ENCODE measurements at places on chromosomes 1 and 21. TPM values are rescaled to one million over a fixed set of nuclear protein-coding genes. Genes with fewer than 3 reads are reported as not detected.

The NHLH1 gene
- total RNA-seq: 0.09 TPM

The SEC16B gene
- total RNA-seq: 1.5 TPM

The TNFRSF14 gene
- total RNA-seq: 127 TPM

The SYDE2 gene
- total RNA-seq: 18.3 TPM

The KLHDC7A gene
- total RNA-seq: 1.3 TPM

The CBR3 gene
- 0.23 TPM for total RNA-seq

The RBBP5 gene
- 12.1 TPM for total RNA-seq

The NRIP1 gene
- total RNA-seq: 29.5 TPM

The CRB1 gene
- 0.48 TPM for total RNA-seq

DNA sequence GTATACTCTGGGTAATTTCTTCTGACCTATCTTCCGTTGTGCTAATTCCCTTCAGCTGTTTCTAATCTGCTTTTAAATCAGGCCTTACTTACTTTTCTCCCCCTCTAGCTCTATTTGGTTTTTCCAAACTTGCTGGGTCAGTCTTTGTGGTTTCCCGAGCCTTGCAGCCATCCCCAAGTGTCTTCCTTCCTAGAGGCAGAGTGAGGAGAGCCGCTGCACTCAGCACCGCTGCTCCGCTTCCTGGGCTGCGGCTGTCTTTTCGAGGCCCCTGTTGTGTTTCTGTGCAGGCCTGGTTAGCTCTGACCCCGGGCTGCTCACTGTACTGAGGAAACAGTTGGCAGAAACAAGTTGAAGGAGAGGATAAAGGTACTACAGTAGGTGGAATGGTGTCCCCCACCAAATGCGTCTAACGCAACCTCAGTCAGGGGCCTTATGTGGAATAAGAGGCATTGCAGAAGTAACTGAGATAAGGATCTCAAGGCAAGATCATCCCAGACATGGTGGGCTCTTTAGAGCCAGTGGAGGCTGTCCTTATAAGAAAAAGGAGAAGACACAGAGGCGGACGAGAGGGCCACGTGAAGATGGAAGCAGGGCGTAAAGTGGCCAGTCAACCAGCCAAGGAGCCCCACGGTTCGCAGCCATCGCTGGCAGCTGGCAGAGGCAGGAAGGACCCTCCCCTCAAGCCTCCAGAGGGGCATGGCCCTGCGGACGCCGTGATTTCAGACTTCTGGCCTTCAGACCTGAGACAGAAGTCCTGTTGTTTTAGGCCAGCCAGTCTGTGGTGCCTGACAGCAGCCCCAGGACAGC is 10.5 kb downstream of the WNT9A start:
- DNase-seq: no peak

DNA sequence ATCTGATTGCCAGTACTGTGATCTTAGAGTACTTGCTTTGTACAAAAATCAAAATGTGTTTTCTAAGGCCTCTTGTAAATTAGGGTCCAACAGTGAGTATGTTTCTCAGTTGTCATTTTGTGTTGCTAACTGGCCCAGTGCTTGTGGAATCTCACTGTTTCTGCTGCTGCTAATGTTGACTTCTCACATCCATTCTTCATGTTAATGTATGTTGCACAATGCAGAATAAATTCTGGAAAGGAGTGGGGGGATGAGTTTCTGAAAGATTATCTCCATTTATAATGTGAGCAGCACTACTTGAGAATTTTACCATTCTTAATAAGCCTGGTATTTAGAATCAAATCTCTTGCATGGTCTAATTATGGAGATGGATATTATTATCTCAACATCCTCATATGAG is 57.9 kb downstream of the CACHD1 start:
- no peak for DNase-seq

- peak; percentile 76 for DNase-seq
Measured at GRCh38 chr1:47568763-47569162, 130.9 kb downstream of the FOXD2 start.

DNA sequence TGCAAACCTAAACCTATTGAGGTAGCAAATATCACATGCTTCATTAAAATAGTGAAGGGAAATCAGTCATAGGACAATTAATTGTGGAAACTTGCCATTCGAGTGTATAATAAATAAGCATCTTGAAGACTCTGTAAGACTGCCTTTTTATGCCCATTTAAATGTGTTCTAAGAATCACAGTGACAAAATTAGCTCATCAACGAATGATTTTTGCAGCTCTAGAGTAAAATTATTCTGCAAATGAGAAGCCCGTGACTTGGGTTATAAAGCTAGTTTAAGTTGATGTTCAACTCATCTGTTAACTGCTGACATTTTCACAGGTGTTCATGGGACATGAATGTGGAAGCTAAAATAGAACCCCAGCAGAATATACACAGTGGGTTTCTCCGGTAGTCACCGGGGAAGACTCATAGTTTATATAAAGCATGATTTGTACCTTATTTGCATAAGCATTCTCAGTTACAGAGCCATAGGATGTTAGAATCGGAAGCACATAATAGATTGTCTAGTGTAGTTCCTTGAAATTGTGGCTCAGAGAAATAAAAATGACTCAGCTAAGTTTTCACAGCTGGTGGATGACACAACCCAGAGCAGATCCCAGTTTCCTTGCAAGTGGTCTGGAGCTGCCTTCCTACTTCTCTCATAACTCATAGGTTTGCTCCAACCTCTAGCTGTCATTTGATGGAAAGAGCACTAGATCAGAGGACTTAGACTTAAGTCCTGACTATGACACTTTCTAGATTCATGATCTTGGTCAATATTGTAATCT is 107.3 kb downstream of the UCHL5 start:
- DNase-seq: no peak

GRCh38 chr21:38768471-38769063 is 37.2 kb upstream of the ETS2 start:
- no peak for DNase-seq

GRCh38 chr1:112995890-112996289 is 39.9 kb upstream of the SLC16A1 start:
- no peak for DNase-seq

GRCh38 chr1:52127181-52128180 is 14.4 kb upstream of the ZFYVE9 start:
- peak; percentile 84 for DNase-seq

DNA sequence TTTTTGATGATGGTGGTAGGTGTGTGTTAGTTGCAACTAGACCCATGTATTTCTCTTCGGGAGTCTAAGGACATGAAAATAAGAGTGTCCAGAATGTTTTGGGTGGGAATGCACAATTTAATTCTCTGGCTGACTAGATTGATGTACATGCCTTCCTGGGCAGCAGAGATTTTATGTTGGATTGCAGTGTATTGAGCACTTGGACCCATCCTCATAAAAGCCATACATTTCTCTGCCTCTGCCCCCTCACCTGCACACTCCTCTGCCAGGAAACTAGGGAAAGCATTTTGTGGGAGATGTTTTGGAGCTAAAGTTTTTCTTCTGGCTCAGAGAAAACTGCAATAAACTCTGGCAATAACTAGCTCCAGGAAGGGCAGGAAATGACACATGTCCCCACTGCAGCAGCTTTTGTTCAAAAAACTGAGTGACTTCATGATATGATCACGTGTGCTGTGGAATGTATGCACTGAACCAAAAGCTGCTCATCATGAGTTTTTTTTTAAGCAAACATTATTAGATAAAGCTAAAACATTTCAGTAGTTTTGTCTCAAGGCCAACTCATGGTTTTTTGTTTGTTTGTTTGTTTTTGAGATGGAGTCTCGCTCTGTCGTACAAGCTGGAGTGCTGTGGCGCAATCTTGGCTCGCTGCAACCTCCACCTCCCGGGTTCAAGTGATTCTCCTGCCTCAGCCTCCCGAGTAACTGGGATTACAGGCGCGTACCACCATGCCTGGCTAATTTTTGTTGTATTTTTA is 17.6 kb downstream of the RIT1 start:
- DNase-seq: peak; percentile 73

- no peak for DNase-seq
Measured at GRCh38 chr1:167767761-167768160, 46.0 kb downstream of the MPZL1 start.

DNA sequence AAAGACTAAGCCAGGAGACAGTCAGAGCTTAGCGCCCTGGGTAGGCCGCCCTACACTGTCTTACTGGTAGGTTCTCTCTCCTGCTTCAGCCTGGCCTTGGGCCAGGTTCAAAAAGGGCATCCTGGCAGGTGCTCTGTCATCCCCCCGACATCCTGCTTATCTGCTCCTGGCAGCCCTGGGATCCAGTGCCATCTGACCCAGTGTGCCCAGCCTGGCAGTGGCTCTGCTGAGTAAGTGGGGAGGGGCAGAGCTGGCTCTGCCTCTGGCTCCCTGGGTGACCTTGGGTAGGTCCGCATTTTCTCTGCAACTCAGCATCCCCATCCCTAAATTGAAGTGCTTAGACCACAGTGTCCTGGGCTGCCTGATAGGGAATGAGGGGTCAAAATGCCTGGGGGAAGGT is 549.9 kb downstream of the PTPRU start:
- no peak for DNase-seq

DNA sequence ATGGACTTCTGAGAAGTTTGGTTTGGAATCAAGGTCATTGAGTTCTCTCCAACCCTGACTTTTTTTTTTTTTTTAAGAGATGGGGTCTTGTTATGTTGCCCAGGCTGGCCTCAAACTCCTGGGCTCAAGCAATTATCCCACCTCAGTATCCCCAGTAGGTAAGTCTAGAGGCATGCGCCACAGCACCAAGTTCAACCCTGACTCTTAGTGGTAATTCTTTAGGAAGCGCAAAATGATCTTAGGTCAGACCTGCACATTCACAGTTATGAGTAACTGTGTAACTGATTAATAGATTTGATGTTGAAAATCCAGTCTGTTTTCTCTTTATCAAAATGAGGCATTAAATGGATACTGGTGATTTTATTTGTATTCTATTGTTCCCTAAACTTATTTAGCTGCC is 95.9 kb downstream of the GREM2 start:
- no peak for DNase-seq

DNA sequence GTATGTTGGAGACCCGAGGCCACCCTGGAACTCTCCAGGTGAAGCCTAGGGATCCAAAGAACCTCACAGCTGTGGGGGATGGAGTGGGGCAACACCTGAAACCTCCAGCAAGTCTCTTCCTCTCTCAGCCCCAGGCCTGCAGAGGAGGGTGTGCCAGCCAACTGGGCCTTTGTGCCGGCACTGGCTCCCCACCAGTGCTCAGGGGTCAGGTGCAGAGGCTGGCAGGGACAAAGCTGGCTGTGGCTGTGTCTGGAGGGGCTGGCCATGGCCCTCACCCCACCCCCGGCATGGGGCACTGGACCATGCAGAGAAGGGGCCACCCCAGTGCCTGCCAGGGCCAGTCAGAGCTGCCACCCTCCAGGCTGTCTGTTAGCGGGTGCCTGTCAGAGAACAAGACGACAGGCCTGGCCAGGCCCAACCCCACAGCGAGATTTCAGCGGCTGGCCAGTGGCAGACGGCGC is 3.9 kb downstream of the COL18A1 start:
- DNase-seq: no peak

GRCh38 chr1:176957603-176958002 is 206.9 kb downstream of the ASTN1 start:
- DNase-seq: no peak

GRCh38 chr21:33075596-33076195 is 5.8 kb downstream of the OLIG1 start:
- DNase-seq: no peak

GRCh38 chr1:231611111-231611510 is 15.5 kb upstream of the DISC1 start:
- no peak for DNase-seq

DNA sequence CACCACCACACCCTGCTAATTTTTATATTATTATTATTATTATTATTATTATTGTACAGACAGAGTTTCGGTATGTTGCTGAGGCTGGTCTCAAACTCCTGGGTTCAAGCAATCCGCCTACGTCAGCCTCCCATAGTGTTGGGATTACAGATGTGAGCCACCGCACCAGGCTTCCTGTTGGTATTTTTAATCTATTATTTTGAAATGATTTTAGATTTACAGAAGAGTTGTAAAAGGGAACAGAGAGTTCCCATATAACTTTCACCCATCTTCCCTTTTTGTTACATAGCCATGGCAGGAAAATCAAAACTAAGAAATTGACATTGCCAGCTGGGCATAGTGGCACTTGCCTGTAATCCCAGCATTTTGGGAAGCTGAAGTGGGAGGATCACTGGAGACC is 42.9 kb upstream of the CITED4 start:
- no peak for DNase-seq

GRCh38 chr21:43006874-43007208 is 32.5 kb downstream of the PKNOX1 start:
- DNase-seq: no peak

DNA sequence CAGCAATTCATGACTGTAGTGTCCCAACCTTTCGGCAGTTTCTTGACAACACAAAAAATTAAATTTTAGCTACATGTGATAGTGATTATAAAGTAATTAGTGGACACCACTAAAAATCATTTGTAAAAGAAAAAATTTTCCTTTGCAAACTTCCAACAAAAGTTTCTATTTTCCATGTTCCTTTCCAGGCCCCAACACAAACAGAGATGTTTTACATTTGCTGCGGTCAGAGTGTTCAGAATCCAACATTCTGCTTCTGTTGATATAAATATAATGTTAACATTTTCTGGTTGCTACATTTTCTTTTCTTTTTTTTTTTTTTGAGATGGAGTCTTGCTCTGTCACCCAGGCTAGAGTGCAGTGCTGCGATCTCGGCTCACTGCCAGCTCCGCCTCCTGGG is 54.9 kb upstream of the WLS start:
- DNase-seq: peak; percentile 11

Data from lung (tissue), 17 donors.